Caco-2 (cell line): ENCODE measurements at places on chromosomes 5 and 9.
A peak's percentile ranks its signal among the peaks of the same experiment; 100 is the strongest.

DNA sequence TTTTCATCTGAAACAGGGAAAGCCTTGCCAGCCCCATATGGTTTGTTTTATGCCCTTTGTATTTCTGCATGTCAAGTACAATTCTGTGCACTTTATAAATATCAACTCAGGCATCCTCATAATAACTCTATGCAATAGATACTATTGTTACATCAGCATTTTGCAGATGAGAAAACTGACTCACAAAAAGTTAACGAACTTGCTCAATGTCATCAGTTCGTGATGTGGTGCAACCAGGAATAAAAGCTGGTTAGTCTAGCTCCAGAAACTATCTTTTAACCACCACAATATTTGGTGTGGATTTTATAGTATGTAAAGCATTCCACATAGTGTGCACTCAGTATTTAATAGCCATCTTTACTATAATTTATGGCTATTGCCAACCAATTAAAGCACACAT, 134.9 kb downstream of the MRPS30 start:
- DNase-seq, result no peak

GRCh38 chr9:137757613-137758029, 120.0 kb upstream of the CACNA1B start:
- DNase-seq, result no peak

- no peak for DNase-seq
Observed at GRCh38 chr5:136080113-136080482, 51.3 kb downstream of the TGFBI start.

- no peak for DNase-seq
Observed at GRCh38 chr5:166649676-166650075, 1641.8 kb upstream of the WWC1 start.

DNA sequence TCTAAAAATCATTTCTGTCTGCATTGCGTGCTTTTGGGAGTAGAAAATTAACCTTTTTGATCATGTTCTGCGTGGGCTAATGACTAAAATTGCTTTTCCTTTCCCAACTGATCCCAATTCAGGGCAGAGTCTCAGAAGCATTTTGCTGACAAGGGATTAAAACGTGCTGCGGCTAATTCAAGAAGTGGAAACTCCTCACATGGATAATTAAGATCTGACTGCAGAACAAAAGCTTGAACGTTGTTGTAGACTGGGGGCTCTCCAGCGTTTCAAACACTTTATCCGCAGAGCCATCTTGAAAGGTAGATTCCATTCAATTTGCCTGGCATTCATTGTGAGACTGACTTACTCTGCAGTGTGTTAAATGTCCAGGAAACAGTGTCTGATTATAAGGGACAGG, 485.3 kb upstream of the DMAC1 start:
- no peak for DNase-seq

DNA sequence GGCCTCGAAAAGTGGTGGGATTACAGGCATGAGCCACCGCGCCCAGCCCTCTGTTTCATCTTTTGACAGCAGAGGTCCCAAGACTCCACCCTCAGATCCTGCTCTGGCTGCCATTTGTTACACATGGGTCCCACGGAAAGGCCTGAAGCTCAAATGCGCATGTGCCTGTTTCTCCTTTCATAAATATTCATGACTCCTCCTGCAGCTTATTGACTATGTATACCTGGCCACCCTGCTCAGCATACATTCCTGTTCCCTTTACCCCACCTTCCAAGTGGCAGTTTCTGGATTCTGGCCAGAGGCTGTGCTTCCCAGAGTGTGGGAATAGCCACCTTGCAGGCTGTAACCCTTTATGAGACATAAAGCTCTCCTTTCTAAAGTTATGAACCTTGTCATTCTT, 46.5 kb downstream of the AUH start:
- no peak for DNase-seq

DNA sequence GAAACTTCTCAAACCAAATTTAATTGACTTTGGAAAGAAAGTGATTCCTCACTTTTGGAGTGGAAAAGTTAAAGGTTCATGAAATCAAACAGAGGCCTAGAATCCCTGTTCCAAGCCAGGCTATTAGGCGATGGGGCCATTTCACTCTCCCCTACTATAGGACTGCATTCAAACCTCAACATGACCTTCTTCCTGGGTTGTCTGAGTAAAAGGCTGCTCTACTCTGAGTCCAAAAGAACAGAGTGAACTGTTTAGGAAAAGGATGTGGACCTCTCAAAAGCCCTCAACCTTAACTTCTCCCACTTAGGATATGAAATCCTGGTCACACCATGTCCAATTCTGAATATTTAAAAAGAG, 15.8 kb downstream of the C5orf52 start:
- no peak for DNase-seq

GRCh38 chr9:114150608-114151007, 4.7 kb upstream of the COL27A1 start:
- DNase-seq, result no peak

GRCh38 chr9:90815944-90816357, 14.3 kb downstream of the SYK start:
- DNase-seq, result no peak

- no peak for DNase-seq
Observed at GRCh38 chr9:110744715-110745384, 76.3 kb downstream of the MUSK start.

- no peak for DNase-seq
Observed at GRCh38 chr5:167574464-167574863, 717.0 kb upstream of the WWC1 start.

- no peak for DNase-seq
Observed at GRCh38 chr9:113913426-113914195, 37.5 kb downstream of the ZNF618 start.

DNA sequence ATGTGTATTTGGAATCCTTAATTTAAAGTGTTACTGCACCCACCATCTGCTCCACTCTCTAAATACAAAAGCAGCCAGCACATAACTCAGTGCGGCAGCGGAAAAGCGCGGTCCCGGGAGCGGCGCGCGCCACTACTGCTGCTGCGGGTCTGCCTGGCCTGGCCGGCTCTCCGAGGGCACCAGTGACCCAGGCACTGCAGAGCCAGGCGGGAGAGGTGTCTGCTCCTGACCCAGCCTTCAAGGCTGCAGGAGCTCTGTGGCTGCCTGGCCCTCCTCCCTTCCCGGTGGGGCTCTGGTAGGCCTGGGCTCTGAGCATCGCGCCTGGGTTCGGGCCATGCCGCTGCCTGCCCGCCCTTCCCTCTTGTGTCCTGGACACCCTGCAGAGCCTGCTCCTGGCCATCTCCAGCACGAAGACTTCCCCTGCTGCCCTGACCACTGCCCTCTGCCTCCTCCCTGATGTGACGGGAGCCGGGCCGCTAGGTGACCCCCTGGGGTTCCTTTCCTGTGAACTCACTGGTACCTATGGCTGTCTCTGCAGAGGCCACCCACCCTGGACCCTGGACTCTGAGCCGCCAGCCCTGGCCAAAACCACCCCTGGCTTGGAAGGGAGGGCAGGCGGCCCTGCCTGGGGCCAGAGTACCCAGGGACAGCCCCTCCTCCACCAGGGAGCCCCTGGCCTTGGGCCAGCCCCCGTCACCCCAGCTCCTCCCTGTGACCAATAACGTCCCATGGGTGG, 32.8 kb upstream of the UBAC1 start:
- DNase-seq, result no peak

GRCh38 chr5:39555788-39556187, 131.0 kb upstream of the DAB2 start:
- DNase-seq, result no peak

DNA sequence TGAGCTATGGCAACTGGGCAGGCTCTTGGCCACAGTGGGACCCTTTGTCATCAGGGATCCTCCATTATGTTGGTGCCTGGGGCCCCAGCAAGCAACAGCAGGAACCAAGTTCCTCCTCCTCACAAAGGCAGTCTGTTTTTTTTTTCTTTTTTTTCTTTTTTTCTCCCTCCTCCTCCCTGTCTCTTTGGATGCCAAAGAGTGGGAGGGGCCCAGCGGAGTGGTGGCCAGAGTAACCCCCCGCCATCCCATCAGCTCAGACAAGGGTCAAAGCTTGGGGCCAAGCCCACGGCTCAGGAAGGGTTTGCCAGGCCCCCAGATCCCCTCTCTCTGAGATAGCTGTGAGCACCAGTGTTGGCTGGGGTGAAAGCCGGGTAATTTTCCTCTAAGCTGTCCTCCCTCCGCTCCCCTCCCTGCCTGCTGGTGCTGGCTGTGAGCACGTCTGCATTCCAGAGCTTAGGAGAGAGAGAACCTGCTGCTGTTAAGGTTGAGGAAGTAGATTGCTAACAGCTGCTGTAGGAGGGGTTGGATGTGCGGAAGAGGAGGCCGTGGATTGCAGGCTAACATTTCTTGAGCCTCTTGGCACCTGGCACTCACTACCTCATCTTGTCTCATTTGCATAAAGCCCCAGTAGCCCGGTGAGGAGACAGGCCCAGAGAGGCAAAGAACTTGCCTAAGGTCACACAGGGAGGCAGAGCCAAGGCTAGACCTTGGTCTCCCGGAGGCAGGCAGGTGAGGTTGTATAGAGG, 21.2 kb downstream of the GSN start:
- peak; percentile 73 for DNase-seq

DNA sequence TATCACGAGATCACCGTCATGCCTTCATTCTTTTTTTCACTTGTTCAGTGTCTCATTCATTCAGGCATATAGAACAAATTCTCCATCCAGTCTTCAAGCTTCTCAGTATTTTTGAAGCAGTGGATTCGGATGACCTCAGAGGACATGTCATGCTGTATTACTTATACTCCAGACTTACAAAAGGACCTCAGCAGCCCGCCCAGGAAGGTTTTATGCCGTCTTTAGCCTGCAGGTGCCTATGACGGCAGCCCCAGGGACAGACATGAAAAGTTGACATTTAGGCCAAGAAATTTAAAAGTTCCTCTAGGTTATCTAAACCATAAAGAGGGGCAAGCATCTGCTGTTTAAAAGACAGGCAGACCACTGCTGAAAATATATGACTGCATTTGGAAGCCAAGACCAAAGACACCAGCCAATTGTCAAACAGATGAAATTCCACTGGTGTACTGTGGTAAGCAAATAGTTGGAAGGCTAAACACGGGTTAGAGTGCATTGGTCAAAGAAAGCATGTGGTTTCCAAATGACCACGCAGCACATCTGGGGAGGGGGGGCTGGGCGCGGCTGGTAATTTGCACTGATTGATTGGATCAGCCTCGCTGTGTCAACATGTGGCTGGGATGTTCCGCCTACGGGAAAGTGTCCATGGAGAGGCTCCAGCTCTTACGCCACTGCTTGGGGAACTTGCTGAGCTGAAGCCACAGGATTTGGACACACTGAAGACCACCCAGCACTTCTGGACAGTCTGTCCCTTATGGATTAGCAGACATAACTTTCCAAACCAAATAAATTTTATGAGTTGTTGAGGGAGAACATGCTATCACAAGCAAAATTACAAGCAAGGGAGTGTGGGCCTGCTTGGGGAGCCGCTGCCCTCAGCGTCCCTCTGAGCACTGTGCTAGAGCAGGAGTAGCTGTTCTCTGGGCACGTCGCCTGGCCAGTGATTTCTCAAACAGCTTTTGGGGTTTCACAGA, 173.6 kb downstream of the FANCC start:
- no peak for DNase-seq

DNA sequence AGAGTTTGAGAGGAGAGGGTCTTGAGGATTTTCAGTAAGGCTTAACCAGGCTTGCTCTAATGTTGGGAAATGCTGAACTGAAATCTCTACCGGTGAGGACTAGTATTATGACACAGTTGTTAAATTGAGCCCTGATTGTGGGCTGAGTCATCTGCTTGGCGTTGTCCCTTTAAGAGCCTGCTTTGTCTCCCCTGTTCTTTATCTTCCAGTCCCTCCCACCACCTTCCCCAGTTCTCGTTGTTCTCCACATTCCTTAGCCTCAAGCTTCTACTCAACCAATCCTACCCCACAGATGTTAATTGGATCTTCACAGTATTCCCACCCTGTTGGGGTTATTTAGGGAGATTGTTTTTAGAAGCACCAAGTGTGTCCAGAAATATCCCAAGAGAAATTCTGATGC, 57.6 kb downstream of the ANKRD55 start:
- DNase-seq, result peak; percentile 56

GRCh38 chr5:22649074-22649473, 204.1 kb downstream of the CDH12 start:
- DNase-seq, result no peak

- no peak for DNase-seq
Observed at GRCh38 chr5:57618767-57619381, 136.3 kb upstream of the ACTBL2 start.

- no peak for DNase-seq
Observed at GRCh38 chr5:73382401-73382740, 66.2 kb downstream of the FOXD1 start.

DNA sequence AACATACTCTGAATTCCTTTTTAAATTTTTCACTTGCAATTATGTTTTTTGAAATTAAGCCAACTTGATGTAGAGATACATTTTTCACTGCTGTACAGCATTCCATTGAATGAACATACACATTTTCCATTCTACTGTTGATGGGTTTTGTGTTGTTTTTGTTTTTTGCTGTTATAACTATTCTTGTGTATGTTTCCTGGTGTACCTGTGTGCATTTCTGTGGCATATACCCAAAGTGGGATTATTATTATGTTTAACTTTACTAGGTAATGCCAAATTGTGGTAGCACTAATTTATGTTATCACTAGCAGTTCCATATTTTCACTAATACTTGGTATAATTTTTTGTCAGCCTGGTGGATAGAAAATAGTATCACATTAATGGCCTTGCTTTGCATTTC, 2.7 kb downstream of the RFESD start:
- DNase-seq, result no peak

DNA sequence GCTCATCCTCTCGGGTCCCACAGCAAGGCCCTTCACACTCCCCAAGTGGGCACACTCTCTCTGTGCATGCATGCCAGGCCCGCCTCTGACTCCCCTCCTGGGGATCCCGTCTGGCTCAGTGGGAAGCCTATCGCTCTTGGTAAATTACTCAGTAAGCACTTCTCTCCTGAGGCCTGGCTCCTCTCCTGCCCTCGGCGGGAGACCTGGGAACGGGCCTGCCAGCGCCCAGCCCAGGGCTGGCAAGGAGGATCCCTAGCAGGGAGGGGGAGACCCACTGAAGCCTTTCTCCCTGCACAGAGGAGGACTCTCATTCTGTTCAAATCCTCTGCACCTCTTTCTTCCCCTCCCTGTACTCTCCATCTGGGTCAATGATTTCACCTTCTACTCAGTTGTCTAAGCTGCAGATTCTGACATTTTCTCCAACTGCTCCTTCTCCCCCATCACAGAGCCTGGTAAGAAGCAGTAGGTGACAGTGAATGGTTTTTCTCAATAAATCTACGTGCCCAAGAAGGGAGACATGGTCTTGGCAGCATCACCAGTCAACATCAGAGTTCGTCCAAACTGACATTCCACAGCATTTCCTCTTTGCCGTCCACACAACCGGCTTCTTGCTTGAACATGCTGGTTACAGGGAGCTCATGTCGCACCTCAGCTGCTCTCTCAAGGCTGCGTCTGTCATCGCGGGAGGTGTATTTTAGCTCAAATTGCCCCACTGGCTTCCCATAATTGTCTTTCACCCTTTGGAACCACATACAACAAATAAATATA, 81.9 kb downstream of the GPR21 start:
- DNase-seq, result no peak

DNA sequence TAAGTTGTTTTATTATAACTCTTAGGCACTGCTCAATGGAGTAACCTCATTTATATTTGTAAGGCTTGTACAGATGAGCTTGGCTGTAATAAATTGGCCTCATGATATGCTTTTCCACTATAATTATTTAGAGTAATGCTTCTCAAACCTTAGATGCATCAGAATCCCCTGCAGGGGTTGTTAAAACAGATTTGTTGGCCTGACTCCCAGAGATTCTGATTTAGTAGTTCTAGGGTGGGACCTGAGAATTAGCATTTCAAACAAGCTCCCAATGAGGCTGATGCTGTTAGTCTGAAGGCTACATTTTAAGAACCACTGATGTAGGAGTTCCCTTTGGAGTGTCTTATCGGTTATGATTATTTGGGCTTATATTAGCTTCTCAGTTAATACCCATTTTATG, 38.2 kb upstream of the ARSB start:
- no peak for DNase-seq
